ENCODE measurements at places on chromosomes 3 and 15.
A peak's percentile ranks its signal among the peaks of the same experiment; 100 is the strongest.

- DNase-seq: peak; percentile 86
These were observed 788 bp upstream of the WDR73 start for GRCh38 chr15:84654689-84655453.

GRCh38 chr15:88498996-88499395 is 31.5 kb downstream of the MRPS11 start:
- no peak for DNase-seq

- DNase-seq: peak; percentile 64
These were observed 7.5 kb downstream of the CMSS1 start for GRCh38 chr3:99825004-99825640.

DNA sequence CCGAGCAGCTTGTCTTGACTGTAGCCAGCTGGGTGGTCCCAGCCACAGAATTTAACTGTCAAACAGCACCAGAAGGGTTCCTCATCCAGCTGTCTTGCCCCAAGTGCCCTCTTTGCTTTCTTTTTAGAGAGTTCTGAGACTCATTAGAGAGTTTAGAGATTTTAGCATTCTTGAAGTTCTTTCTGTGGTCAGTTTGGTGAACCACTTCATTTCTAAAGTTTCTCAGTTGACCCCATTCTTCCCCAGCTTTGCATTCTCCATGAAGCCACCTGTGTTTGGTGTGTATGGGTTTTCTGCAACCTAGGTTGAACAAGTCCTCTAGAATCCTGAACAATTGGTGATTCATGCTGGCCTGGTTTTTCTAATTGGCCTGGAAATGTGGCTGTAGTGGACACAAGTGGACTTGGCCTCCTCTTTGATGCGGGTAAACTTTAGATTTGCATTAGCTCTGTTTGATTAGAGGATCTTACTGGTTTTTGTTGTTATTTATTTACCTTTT is 33.7 kb downstream of the FLNB start:
- DNase-seq: no peak

GRCh38 chr3:59320080-59320479 is 270.3 kb upstream of the CFAP20DC start:
- no peak for DNase-seq

DNA sequence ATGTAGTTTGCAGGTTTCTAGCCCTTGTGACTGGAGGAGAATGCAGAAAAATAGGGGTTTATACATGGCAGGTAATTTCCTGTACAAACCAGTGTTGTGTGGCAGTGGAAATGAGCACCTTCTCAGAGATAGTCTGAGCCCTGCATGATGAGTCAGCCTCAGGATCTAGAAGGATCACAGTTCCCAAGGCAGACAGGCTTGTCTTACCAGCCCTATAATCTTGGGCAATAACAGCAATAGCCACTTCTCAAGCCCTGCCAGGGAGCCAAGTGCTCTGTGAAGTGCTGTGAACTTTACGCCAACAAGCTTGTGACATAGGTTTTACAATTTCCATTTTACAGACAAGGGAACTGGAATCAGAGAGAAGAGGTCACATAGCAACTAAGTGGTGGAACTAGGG is 89.4 kb downstream of the CD47 start:
- DNase-seq: no peak

DNA sequence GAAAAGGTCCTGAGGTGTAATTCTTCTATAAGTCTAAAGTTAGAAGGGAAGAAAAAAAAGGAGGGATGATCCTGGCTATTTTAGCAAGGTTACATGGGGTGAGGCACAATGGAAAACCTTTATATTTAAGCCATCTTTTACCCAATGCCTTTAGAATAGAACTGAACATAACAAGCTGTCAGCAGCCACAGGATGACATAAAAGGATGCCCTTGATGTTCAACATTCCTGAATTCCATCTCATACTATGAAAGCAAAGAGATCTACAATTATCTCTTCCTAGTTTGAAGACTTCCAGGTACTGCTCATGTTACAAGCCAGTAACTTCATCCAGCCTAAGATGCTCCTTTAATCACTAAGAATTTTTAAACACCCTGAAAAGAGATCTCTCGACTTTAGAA is 26.9 kb downstream of the NEK10 start:
- no peak for DNase-seq

GRCh38 chr15:33057845-33058244 is 136.7 kb downstream of the FMN1 start:
- DNase-seq: no peak

GRCh38 chr3:194381460-194381875 is 11.9 kb upstream of the LRRC15 start:
- no peak for DNase-seq

DNA sequence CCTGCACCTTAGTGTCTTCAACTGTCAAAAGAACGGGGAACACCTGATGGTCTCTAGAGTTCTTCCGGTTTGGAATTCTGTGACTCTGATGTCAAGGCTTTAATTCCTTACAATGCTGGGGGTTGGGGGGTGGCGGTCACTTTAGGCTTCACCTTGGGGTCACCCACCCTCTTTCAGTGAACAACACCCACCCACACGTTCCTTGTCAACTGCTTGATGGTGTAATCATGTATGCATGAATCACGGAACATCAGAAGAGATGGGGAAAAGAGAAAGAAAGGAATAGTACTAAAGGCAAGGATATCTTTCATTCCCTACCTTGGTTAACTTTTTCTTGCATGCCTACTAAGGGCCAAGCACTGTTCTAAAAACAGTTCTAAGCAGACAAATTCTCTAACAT is 7.3 kb upstream of the UBE2E1 start:
- no peak for DNase-seq

- no peak for DNase-seq
These were observed 405.1 kb downstream of the ROBO1 start for GRCh38 chr3:79362571-79363270.
